IMR-90 (cell line): ENCODE measurements at places on chromosomes 5 and 9. TPM values are rescaled to one million over a fixed set of nuclear protein-coding genes. Genes with fewer than 3 reads are reported as not detected.

GRCh38 chr9:79023134-79023580 lies 548.6 kb upstream of the TLE4 start:
- peaks cover 14% of the 10 kb centered on the region; the same call in 1 of the 2 replicates for H3K4me1 ChIP-seq
- no peaks in the 10 kb centered on the region for H3K27me3 ChIP-seq
- no peak overlapping the region for H3K4me3 ChIP-seq
- DNase-seq, result peak; percentile 96
- H3K27ac ChIP-seq, result peak overlapping the region; percentile 87

DNA sequence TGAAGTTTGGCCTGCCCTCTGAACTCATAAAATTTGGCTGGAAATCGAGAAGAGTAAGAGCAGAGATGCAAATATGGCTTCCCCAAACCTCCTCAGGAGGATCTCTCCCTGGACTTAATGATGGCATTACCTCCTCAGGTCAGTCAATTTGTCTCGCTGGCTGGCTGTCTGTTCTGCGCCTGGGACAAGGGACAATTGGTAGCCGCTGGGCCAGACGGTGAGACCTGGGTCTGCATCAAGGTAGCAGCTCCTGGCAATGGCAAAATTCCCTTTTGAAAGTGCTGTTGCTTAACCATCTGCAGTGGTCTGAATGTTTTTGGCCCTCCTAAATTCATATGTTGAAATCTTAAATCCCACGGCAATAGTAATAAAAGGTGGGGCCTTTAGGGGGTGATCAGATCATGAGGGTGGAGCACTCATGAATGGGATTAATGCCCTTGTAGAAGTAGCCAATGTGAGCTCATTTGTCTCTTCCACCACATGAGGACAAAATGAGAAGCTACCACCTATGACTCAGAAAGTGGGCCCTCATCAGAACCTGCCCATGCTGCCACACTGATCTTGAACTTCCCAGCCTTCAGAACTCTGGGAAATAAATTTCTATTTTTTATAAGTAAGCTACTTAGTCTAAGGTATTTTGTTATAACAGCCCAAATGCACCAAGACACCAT lies 439.3 kb upstream of the KLF4 start:
- peaks cover 19% of the 10 kb centered on the region for H3K4me1 ChIP-seq
- H3K27me3 ChIP-seq, result peaks cover 1% of the 10 kb centered on the region; the same call in 1 of the 2 replicates
- H3K27ac ChIP-seq, result no peak overlapping the region
- H3K36me3 ChIP-seq, result no peaks in the 10 kb centered on the region
- DNase-seq, result no peak
- no peak overlapping the region for H3K4me3 ChIP-seq

DNA sequence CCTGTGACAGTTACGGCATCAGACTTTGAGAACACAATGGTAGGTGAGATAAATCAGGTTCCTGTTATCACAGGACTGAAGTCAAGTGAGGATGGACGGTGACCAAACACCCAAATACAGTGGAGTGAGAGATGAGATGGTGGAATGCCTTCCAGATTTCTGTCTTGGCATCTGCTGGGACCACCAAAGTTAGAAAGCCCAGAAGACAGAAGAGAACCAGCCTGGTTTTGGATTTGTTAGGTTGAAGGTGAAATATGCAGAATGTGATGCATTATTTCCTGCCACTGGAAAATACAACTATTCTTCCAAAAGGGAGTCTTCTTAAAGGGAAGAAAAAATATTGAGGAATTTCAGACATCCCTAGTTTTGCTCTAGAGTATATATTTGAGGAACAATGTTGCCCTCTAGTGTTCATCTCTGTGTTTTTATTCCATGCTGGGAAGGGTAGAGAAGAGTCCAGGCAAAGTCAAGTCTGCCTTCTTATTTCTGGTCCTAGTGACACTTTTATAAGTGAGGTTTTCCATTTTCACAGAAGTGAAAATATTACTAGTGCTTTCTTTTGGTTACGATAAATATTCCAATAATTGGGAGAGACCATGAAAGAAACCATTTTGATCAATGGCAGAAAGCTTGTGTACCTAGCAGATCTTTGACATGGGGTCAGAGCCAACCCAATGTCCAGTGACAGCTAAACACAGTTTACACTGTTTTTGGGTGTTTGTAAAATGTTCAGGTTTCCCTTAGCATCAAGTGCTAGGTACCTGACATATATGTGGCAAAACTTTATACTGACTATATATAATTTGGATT lies 142.3 kb upstream of the ANKH start:
- no peaks in the 10 kb centered on the region for H3K27me3 ChIP-seq
- no peak overlapping the region for H3K27ac ChIP-seq
- H3K4me1 ChIP-seq, result peaks cover 12% of the 10 kb centered on the region

DNA sequence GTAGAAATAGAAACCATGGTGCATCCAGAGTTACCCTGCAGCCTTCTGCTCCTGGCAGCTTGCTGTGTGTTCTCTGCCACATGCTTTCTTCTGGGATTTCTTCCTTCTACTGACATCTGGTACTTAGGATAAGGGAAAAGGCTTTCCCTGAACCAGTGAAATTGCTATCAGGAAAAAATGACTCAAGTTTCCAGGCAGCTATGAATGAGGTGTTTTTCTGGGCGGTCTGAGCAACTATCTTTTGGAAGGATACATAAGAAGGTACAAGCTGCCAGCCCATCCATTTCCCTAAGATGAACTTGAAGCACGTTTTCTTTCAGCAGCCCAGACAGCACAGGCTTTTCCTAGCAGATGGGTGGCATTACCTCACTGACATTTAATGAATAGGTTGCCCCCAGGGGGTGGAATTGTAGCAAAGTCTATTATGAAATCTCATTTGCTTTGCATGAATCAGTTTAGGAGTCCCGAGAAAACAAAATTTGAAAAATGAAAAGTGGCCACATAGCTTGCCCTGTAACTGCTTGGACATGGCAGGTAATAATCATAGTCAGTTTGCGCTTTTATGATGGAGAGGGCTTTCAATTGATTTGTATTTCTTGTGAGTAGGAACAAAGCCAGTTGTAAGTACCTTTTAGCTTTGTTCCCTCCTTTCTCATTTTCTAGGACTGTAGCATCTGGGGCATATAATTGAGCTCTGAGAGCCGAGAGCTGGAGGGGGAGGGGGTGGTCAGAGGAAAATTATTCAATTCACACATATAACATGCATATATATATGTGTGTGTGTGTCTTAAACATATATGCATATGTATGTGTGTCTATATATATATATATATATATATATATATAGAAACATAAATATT lies 108.5 kb downstream of the C9orf152 start:
- peak; percentile 84 for DNase-seq
- H3K27me3 ChIP-seq, result no peaks in the 10 kb centered on the region
- peak overlapping the region; percentile 0; the same call in 1 of the 2 replicates for H3K27ac ChIP-seq
- peaks cover 15% of the 10 kb centered on the region for H3K36me3 ChIP-seq
- H3K4me1 ChIP-seq, result peaks cover 34% of the 10 kb centered on the region
- no peak overlapping the region for H3K4me3 ChIP-seq

GRCh38 chr5:115686051-115686737 lies 60.4 kb upstream of the TMED7 start:
- DNase-seq, result no peak
- no peaks in the 10 kb centered on the region for H3K4me1 ChIP-seq
- H3K27me3 ChIP-seq, result peaks cover 2% of the 10 kb centered on the region; the same call in 1 of the 2 replicates
- no peaks in the 10 kb centered on the region for H3K36me3 ChIP-seq
- H3K27ac ChIP-seq, result no peak overlapping the region

GRCh38 chr5:74978345-74978744 lies 74.0 kb downstream of the GCNT4 start:
- no peak overlapping the region for H3K27ac ChIP-seq
- H3K4me3 ChIP-seq, result no peak overlapping the region
- H3K36me3 ChIP-seq, result no peaks in the 10 kb centered on the region
- H3K27me3 ChIP-seq, result no peaks in the 10 kb centered on the region
- DNase-seq, result no peak

GRCh38 chr9:88313364-88314220 lies 74.7 kb upstream of the SPIN1 start:
- no peaks in the 10 kb centered on the region for H3K27me3 ChIP-seq
- no peak overlapping the region for H3K27ac ChIP-seq
- DNase-seq, result no peak

DNA sequence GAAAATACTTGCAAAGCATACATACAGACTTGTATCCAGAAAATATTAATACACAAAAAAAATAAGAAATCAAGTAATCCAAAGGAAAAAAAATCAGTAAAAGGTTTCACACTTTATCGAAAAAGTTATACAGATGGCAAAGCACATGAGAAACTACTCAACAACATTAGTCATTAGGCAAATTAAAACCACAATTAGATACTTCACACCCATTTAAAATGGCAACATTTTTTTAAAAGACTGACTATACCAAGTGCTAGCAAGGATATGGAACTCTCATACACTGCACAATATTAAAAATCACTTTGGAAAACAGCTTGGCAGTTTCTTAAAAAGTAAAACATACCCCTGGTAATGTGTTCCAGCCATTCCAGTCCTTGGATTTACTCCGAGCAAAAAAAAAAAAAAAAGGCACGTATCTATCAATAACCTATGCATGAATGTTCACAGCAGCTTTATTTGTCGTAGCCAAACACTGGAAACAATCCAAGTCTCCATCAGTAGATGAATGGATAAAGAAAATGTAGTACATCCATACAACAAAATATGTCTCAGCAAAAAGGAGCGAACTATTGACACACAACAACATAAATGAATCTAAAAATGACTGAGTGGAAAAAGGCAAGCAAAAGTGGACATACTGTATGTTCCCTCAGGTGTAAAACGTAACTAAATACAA lies 66.0 kb downstream of the GNAQ start:
- no peak overlapping the region for H3K4me3 ChIP-seq
- no peaks in the 10 kb centered on the region for H3K27me3 ChIP-seq
- no peak for DNase-seq
- no peak overlapping the region for H3K27ac ChIP-seq
- 0 out of 2 replicates have a peak, but pooled peaks cover 2% of the 10 kb centered on the region for H3K36me3 ChIP-seq

DNA sequence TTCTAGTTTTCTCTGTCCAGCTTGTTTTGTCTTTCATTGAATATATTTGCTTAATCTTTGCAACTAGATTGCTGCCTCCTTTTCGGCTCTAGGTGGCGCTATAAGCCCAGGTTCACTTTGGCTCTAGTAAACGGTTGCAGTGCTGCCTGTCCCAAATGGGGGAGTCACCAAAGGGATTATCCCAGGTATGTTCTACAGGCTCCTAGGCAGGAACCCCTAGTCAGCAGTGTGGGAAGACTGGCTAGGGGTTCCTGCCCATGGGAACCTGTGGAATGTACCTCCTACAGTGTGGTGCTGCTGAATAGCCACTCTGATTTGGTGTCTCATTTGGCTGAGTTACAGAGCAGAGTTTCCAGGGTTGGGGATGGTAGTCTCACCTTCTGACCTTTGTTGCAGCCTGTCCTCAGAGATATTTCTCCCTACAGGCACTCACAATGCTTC lies 85.2 kb downstream of the ARSB start:
- no peaks in the 10 kb centered on the region for H3K36me3 ChIP-seq
- H3K4me1 ChIP-seq, result peaks cover 9% of the 10 kb centered on the region
- H3K27ac ChIP-seq, result no peak overlapping the region
- H3K4me3 ChIP-seq, result no peak overlapping the region
- peak; percentile 67 for DNase-seq

DNA sequence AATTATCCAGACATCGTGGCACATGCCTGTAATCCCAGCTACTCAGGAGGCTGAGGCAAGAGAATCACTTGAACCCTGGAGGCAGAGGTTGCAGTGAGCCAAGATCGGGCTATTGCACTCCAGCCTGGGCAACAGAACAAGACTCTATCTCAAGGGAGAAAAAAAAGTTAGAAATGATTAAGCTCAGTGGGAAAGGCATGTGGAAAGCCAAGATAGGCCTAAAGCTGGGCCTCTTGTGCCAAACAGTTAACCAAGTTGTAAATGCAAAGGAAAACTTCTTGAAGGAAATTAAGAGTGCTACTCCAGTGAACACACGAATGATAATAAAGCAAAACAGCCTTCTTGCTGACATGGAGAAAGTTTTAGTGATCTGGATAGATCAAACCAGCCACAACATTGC lies 43.0 kb downstream of the TBCA start:
- no peak overlapping the region for H3K27ac ChIP-seq
- H3K4me1 ChIP-seq, result no peaks in the 10 kb centered on the region
- no peaks in the 10 kb centered on the region for H3K27me3 ChIP-seq
- no peak for DNase-seq
- no peak overlapping the region for H3K4me3 ChIP-seq
- peaks cover 2% of the 10 kb centered on the region; the same call in 1 of the 2 replicates for H3K36me3 ChIP-seq

DNA sequence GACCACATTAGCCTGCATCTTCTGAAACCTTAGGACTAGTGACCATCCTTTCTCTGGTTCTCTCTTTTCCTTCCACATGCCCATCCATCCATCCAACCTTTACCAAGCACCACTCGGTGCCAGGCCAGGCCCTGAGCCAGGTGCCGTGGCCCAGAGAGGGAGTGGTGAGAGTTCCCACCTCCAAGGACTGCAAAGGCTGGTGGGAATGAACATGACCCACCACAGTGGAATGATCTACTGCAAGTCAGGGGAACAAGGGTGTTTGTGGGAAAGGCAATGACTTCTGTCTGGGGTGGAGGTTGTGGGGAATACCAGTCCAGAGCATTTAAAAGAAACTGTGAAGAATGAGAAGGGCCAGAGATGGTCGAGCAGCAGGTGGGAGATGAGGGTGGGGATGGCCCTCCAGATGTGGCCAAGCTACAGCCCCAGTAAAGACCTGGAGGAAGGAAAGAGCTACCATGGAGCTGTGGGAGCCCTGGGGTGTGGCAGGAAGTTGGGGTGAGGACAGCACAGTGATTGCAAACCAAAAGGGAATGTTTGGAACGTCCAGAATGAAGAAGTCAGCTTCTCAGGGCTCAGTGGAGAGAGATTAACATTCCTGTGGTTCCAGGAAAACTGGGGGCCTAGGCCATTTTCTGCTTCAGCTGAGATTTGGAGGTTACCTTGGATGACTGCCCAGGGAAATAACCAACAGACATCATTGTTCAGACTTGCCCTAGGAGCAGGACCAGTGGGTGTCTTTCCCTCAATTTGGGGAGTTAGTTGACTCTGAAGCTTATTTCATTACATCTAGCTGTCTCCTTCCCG lies 30.7 kb upstream of the CORO2A start:
- peaks cover 10% of the 10 kb centered on the region for H3K36me3 ChIP-seq
- peaks cover 37% of the 10 kb centered on the region for H3K4me1 ChIP-seq
- peak; percentile 99 for DNase-seq
- H3K27ac ChIP-seq, result peak overlapping the region; percentile 98

DNA sequence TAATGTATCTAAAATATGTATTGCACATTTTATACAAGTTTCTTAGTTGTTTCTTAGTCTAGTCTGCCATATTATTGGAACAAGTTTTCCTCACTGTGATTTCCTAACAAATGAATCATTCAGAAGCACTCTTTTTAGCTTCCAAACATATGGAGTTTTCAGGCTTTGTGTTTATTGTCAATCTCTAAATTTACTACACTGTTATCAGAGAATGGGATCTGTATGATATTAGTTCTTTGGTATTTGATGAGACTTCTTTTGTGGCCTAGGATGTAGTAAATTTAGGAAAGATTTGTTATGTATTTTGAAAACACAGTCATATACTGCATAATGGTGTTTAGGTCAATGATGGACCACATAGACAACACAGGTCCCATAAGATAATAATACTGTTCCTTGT lies 25.7 kb downstream of the SREK1IP1 start:
- H3K27me3 ChIP-seq, result no peaks in the 10 kb centered on the region
- peak; percentile 37 for DNase-seq
- H3K4me3 ChIP-seq, result no peak overlapping the region
- H3K4me1 ChIP-seq, result no peaks in the 10 kb centered on the region
- H3K27ac ChIP-seq, result no peak overlapping the region
- peaks cover 5% of the 10 kb centered on the region for H3K36me3 ChIP-seq

GRCh38 chr9:86764221-86764624 lies 183.1 kb downstream of the GAS1 start:
- H3K4me3 ChIP-seq, result no peak overlapping the region
- no peak overlapping the region for H3K27ac ChIP-seq
- H3K27me3 ChIP-seq, result no peaks in the 10 kb centered on the region
- no peak for DNase-seq

Gene IFT74
- total RNA-seq, result 11.9 and 12.2 TPM in 2 replicates

Gene SLC36A2
- total RNA-seq, result not detected in 2 replicates

Gene CD72
- total RNA-seq, result 0.36 TPM in 1 of 2 replicates, not detected in the other

Gene IRX2
- total RNA-seq, result 0.36 and 0.56 TPM in 2 replicates

Gene EPB41L4B
- 0.54 and 0.56 TPM in 2 replicates for total RNA-seq

Gene PRDM9
- total RNA-seq, result not detected in 2 replicates
